ENCODE measurements at places on chromosomes 7 and 10.

DNA sequence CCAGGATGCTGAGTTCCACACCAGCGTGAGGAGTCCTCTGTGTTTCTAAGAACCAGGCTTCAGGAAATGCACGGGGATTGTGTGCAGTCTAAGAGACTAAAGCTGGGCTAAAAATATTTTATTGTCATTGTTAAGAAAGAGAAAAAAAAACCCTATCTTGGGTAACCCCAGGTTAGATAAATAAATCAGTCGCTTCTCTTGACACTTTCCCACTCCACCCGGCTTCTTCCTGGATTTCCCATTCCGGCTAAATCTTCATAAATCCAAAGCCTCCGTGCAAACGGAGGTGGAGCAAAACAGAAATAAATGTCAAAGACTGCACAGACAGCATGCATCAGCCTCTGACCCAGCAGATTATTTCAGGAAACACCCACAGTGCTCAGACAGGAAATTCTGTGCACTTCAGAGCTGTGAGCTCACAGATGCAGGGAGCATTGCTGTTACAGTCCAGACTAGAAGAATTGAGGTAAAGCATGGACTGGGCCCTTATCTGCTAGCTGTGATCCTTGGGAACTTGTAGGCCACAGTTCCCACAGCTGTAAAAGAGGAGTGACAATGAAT lies 44.8 kb upstream of the GRID1 start:
- no peak for DNase-seq

DNA sequence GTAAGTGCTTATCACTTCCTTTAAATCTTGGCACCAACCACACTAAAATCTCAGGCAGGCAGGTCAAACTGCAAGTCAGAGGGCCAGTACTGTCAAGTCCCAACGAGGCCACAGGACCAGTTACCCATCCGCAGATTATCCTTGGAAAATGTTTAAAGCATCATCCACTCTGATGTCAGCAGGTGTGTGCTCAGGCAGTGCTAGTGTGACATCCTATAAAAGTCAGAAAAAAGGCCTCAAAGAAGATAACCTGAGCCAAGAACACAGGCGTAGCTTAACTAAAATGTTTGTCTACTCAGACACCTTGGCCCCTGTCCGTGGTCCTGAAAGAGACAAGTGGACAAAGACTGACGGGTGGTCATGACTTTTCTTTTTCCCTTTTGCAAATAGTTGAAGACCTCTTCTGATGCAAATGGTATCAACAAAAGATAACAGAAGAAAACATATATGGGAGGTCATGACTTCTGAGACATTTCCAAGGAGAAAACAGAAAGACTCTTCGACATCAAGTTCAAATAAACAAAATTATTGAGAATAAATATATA lies 309.3 kb downstream of the KCNMA1 start:
- no peak for DNase-seq

DNA sequence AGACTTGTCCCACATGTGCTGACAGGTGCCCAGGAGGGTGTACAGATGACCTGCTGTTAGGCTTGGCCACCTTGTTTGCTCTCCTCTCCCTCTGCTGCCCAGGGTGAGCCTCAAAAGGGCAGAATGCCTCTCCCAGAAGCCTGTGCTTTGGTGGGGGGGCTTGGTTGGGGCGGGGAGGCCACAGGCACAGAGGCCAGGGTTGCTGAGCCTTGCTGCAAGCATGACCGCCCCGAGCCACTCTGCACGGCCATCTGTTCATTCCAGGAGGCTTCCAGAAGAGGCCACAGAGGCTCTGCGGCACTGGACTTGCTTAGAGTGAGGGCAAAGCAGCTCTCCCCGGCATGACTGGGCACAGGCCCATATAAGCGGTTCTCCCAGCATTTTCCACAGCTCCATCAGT lies 190.8 kb downstream of the GLRX3 start:
- no peak for DNase-seq

DNA sequence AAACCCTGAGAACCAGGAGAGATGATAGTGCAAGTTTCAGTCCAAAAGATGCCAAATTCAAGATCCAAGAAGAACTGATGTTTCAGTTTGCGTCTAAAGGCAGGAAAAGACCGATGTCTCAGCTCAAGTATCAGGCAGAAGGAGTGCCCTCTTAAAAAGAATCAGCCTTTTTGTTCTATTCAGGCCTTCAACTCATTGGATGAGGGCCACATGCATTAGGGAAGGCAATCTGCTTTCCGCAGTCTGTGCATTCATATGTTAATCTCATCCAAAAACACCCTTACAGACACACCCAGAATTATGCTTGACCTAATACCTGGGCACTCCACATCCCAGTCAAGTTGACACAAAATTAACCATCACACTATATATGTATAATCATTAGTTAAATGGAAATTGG lies 45.2 kb downstream of the DNAJB9 start:
- DNase-seq, result no peak

DNA sequence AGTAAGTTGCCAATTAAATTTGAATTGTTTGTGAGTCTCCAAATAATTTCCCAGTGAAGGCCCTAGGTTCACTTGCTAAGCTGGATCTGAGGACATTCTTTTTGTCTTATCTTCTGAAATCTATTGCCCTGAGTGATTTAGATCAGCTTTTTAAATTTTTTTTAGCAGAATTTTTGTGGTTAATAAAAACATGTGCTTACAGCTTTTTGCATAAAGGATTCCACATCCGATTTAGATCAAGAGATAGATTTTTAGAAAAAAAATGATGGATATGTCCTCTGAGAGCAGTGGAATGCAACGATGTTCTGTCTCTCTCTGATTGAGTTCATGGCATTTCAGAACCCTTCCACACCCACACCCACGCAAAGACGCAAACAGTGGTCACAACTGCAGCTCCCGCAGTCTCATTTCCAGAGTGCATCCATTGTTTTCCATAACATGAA lies 358.8 kb downstream of the SUGCT start:
- no peak for DNase-seq

DNA sequence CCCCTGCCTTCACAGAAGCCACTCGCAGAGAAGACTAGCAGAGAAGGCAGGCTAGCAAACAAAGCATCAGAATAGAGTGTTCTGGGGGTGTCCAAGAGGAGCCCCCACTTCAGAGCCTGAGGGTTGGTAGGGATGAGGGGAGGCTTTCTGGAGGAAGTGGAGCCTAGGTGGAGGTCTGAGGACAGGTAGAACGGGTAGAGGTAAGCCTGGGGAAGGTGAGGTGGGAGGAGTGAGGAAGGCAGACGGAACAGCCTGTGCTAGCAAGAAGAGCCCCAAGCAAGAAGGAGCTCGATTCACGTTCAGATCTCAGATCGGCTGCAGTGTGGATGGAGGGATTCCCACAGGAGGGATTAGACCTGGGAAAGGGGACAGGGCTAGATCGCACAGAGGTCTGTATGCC lies 66.0 kb upstream of the DUSP5 start:
- no peak for DNase-seq

GRCh38 chr10:33388785-33389184 lies 54.3 kb upstream of the NRP1 start:
- no peak for DNase-seq

- DNase-seq, result no peak
These were observed 28.5 kb downstream of the OSBPL3 start for GRCh38 chr7:24951441-24951980.

DNA sequence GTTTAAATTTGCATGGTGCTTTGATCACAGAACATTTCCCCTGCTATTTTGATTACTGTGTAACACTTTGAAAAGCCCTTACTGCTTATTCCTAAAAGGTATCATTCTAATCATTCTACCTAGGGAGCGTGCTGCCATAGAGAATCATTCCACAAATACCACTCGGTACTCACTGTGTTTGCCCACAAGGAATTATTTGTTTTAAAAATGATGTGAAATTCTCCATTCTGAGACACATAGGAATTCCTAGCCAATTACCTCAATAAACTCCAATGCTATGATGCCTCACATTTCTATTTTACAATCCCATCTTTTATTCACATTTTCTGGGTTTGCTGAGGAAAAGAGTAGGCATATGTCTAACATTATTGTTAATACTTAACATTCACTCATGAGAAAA lies 16.2 kb upstream of the TES start:
- DNase-seq, result no peak

DNA sequence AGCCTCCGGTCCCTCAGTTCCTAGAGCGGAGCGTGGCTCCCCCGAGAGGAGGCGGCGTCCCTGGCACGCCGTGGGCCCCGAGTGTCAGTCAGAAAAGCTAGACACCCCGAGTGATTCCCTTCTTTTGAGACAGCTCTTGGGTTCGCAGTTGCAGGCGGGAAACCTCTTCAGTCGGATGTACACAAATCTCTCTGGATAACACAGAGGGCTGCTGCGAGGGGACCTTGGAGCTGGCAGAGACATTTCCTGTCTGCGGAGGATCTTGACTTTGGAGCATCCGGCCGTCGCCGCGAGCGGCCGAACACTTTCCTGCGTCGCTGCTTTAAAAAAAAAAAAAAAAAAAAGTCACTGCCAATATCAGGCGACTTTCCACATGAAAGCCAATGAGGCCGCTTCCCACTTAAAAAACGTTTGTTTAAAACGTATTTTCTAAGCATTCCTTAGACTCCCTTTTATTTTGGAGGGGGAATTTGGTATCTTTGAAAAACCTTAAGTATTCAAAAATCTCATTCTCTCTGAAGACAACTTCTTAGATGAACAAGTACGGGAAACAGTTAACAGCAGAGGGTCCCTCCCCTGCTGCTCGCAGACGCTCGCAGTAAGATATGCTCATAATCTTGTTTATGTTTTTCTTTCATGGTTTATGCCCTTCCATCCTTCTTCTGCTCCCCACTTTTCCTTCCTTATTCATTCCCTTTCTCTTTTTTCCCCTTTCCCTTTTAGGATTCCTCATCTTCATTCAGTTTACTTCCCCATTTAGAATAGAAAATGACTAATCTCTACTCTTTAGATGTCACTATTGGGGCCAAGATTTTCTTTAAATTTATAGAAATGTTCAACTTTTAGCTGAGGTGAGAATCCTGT lies 10.0 kb downstream of the HHEX start:
- no peak for DNase-seq

- no peak for DNase-seq
These were observed 43.7 kb downstream of the UNC5B start for GRCh38 chr10:71255808-71256660.

GRCh38 chr7:141562036-141562435 lies 10.8 kb downstream of the AGK start:
- no peak for DNase-seq

DNA sequence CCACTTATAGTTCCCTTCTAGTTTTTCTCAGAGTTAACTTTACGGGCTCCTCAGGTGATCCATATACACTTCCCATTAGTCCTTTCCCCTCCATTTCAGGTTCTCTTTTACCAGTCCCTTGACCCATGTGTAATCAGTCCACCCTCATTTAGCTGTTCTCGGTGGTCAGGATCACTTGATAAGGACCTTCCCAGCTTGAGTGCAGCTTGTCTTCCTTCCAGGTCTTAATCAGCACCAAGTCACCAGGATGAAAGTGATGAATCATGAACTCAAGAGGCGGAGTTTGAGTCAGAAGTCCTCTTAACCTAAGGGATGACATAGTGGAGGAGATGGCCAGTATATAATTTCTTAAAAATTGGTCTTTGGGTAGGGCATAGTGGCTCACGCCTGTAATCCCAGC lies 63.1 kb upstream of the CNTNAP2 start:
- no peak for DNase-seq

- no peak for DNase-seq
These were observed 112.2 kb downstream of the SKIDA1 start for GRCh38 chr10:21413268-21413667.

DNA sequence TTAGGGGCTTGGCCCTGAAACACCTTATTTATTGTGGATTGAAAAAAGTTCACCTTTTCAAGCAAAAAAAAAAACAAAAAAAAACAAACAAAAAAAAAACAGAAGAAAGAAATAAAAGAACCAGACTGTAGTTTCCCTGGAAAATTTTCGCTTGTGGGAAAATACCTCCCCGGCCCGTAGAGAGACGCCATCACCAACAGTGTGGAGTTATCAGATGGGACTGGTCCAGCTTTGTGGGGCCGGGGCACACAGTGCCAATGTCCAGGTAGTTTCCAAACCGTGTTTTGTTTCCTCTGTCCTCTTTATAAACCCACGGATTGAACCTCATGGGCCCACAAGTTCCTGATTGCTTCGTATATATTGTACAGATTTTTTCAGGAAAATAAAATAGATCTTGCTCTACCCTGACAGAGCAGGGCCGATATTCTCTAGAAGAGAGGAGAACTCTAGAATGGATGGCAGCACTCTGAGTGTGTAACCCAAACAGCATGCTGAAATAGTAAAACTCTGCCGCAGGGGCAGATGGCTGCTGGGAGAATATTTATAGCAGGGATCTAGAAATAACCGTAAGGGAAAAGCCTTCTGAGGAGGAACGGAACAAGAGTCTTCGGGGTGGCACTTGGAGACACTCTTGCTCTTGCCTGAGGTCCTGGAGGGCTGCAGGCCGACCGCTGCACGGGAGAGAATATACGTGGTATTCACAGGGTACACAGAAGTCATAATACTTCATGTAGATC lies 241.0 kb downstream of the FRMD4A start:
- DNase-seq, result no peak

DNA sequence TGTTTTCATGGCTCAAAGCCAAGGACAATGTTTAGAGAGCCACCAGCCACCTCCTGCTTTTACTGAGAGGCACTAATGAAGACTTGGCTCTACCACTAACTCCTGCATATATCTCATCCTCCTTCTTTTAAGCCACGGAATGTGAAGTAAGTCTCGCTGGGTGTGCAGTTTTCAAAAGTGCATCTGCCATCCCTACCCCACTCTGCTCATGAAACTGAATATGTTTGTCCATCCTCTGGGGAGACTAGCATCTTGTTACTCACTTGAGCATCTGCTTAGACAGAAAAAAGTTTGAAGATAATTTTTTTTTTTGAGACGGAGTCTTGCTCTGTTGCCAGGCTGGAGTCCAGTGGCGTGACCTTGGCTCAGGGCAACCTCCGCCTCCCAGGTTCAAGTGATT lies 40.8 kb downstream of the EPDR1 start:
- DNase-seq, result no peak

DNA sequence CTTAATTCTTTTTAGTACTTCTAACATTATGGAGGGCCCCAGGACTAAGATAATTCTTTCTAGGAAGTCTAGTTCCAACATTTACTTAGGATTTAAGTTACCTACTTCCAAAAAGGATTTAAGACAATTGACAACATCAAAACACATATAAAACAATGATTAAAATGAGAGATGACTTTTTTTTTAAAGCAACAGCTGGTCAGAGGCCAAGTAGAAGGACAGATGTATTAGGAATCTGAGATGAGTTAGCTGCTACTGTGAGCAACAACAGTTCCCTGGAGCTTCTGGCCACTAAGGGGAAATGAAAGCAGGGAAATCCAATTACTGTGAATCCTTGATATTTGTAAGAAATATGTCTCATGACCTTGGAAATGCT lies 222.3 kb downstream of the PHTF2 start:
- no peak for DNase-seq

GRCh38 chr7:123998921-123999320 lies 33.9 kb downstream of the TMEM229A start:
- no peak for DNase-seq

DNA sequence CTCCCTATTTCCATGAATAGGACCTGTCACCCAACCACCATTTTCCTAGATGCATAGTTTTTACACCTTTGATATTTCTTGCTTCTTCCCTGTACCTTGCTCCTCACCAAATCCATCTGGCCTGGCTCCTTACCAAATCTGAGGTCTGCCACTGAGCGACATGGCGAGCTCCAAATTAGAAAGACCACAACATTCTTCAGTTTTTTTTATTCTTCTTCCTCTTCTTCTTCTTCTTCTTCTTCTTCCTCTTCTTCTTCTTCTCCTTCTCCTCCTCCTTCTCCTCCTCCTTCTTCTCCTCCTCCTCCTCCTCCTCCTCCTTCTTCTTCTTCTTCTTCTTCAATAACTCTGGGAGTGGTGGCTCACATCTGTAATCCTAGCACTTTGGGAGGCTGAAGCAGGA lies 7.1 kb downstream of the CPED1 start:
- no peak for DNase-seq

Data from stimulated activated CD8-positive, alpha-beta memory T cell treated with anti-CD3 and anti-CD28 coated beads, Interleukin-4, amount 100 ng/mL, for 1 hour (primary cell).